ENCODE measurements at places on chromosomes 4 and X.

DNA sequence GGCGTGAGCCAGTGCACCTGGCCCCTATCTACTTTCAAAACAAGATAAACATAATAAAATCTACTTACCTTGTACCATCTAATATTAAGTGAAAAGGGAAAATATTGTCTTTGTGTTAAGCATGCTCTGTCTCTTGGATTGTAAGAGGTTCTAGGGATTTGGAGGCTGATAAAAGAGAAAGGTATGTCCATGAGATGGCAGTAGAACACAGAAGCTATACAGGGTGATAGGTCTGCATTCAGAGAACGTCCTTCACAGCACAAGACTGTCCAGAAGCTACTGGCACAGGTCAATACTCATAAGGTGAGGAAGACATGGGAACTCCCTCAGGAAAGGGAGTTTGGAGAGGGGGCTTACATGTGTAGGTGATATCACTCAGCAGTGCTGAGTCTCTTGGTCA is 135.5 kb downstream of the TMEM47 start:
- no peak for DNase-seq

GRCh38 chr4:100591161-100591876 is 73.5 kb upstream of the EMCN start:
- no peak for DNase-seq

GRCh38 chrX:102866981-102867656 is 70.0 kb upstream of the RAB40AL start:
- no peak for DNase-seq

DNA sequence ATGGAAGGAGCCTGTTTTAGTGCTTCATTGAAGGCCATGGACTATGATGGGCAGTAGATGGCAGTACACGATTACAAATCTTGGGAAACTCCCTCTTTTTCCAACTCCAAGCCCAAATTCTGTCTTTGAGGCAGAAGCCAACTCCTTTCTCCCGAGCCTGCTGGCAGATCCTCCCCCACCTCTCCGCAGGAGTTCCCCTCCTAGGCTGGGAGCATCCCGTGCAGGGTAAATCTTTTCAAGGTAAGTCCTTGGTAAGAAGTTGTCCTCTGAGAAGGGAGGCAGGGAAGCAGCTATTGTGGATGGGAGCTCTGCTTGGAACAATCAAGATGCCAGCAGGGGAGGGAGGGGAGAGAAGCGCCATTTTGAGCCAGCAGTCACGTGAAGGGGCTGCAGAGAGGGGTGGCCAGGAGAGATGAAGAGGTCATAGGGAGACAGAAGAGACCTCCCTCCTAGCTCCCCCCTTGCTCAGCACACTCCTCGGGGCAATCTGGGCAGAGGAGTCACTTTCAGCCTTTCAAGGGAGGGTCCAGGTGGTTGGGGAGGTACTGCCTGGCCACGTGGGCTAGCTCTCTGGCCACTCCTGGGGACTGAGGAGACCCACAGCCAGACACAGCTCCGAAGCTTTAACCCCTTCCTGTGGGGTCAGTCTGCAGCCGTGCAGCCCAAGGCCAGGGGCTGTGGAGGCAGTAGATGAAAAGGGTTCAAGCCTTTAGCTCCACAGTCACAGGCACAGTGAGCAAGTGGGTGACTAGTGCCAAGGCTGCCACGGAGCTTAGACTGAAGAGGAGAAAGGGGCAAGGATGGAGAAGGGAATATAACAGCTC is 9.6 kb downstream of the CC2D2A start:
- DNase-seq, result no peak

- no peak for DNase-seq
Measured at GRCh38 chrX:48702032-48702431, 5.5 kb downstream of the SUV39H1 start.

DNA sequence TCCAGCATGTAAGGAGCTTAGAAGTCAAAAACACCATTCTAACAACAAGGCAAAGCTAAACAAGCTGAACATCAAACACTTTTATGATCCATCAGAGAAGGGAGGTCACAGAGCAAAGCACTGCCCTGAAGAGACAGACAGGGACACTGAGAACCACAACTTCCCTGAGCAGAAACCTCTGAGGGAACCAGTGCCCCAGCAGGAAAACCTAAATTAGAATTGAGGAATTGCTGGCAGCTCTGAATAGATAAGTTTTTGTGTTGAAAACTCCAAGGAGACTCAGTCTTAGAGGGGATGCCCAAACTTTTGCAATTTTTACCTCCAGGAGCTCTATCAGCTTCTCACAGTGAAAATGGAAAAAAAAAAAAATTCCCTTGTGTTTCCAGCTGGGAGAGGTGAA is 83.0 kb upstream of the MAPK10 start:
- DNase-seq, result no peak

- no peak for DNase-seq
Measured at GRCh38 chr4:112726041-112726440, 89.1 kb downstream of the LARP7 start.

DNA sequence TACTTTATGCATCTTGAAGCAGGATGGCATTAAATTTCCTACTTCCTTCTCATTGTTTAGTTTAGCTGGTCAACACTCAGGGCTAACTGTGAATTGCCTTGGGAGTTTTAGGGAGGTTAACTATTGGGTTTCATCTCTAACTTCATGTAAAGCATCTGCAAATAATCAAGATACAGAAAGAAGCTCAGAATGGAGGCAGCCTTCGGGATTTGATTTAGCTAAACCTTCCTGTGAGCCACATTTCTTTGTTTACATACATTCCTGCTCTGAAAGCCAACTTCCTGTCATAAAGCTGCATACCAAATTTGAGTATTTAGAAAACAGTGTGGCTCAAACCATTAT is 131.7 kb upstream of the PCDH18 start:
- no peak for DNase-seq

GRCh38 chrX:107704587-107704986 is 71.0 kb downstream of the TSC22D3 start:
- DNase-seq, result no peak

- no peak for DNase-seq
Measured at GRCh38 chr4:26273616-26273980, 47.2 kb upstream of the RBPJ start.

- DNase-seq, result no peak
Measured at GRCh38 chrX:20654596-20655106, 387.9 kb upstream of the RPS6KA3 start.

DNA sequence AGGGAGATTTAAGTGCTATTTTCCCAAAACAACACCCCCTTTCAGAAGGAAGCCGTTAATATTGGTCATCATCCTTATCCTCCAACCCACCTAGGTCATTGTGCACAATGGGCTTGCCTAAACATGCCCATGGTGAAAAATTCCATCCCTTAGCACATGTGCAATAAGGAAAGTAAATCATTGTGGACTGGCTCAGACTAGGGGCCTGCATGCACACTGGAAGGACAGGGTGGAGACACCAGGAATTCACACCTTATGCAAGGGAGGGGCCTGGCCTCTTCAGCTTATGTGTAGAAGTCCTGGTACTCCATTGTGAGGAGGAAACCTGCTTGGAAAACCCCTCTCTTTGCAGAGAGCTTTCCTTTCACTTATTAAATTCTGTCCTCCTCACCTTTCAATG is 311.4 kb upstream of the NDST4 start:
- DNase-seq, result no peak

DNA sequence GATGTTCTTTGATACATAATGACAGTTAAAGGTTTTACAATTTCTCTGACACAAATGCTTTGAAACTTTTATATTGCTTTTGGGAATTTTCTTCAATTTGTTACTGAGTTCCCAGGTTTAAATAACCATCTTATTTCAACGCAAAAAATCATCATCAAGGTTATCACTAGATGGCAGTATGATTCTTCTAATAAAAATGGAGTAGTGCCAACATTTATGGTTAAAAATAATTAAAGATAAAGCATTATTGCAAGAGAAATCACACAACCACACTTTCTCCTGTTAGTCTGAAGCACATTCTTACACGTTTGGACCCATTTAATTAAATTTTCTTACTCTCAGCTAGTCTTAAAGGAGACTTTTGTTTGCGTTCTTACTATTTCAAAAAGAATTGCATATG is 611.3 kb upstream of the CPXCR1 start:
- no peak for DNase-seq

GRCh38 chr4:38562751-38563198 is 101.2 kb upstream of the KLF3 start:
- DNase-seq, result no peak

DNA sequence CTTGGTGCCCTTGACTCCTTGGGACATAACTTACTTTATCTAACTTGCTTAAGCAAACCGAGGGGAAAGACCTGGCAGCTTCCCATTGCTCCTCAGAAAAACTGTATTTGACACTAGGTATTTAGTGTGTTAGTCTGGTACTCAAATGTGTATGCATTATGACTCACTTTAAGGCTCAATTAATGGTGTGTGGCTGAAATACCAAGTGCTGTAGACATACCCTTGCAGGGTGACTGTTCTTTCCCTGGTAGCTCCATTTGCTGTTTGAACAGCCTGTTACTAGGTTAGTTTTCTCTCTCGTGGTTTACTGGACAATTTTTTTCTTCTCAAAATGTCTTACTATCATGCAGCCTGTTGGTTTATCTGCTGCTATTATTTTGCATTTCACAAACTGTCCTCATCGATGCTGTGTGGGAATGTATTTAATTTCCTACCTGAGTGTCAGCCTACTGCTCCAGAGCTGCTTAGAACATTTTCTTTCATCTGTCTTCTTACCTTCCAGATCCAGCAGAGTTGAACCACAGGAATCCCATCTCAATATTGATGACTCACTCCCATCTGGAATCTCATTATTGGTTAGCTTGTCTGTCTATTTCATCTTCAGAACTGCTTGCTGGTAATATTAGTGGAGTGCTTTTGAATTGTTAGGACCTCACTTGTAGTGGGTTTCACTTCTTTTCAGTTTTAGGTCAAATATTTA is 158.0 kb upstream of the FAT1 start:
- no peak for DNase-seq

DNA sequence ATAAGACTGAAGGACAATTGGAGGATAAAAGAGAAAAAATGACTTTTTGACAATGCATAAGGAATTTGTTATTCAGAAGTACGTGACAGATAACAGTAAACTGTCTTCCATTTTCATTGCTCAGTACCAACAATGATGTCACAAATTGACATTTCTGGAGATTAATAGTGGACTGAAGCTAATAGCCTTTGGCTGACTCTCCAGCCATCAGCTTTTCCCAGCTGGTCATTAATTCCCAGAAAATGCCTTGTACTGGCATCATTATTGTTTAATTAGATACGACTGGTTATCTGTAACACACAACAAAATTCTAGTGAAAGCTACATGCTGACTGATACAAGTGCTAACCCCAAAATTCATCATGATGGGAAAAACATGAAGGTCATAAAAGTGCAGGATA is 147.9 kb upstream of the FGF13 start:
- no peak for DNase-seq

- no peak for DNase-seq
Measured at GRCh38 chrX:153371256-153371655, 29.9 kb downstream of the PNMA6E start.

DNA sequence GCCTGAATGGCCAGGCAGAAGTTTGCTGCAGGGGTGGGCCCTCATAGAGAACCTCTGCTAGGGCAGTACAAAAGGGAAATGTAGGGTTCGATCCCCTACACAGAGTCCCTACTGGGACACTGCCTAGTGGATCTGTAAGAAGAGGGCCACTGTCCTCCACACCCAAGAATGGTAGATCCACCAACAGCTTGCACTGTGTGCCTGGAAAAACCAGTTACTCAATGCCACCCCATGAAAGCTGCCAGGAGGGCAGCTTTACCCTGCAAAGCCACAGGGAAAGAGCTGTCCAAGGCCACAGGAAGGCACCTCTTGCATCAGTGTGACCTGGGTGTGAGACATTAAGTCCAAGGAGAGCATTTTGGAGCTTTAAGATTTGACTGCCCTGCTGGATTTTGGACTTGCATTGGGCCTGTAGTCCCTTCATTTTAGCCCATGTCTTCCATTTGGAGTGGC is 781.6 kb downstream of the TRAM1L1 start:
- no peak for DNase-seq

DNA sequence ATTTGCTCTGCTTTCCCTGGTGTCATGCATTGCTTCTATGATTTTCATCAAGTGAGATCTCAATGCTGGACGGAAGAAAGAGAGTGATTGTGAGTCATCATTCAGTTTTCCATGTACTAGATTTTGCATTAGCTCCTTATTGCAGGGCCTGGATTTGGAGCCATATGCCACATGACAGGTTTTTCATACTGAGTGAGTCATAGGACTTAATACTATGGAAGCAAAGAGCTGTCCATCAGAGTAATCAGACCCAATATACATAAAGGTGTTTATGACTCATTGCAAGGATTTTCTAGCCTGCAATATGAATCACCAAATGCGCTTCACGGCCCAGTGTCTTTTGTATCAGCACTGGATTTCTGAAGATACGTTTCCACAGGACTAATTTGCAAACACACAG is 11.2 kb upstream of the TFDP3 start:
- DNase-seq, result no peak

DNA sequence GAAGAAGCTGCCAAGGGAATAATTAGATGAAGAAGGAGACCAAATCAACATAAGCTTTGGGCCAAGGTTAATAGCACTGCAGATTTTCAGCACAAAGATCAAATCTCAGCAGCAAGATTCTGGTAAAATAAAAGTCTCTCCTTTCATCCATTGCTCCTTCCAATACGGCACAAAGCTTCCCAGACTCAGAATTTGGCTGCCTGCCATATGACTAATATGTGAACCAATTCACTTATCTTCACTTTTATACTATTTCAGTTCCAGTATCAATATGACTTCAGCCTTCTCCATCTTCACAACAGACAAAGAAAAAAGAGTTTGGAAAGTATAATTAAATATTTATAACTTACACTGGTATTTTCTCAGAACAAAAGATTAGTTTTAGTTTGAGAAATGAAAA is 978.3 kb upstream of the GRID2 start:
- DNase-seq, result no peak

DNA sequence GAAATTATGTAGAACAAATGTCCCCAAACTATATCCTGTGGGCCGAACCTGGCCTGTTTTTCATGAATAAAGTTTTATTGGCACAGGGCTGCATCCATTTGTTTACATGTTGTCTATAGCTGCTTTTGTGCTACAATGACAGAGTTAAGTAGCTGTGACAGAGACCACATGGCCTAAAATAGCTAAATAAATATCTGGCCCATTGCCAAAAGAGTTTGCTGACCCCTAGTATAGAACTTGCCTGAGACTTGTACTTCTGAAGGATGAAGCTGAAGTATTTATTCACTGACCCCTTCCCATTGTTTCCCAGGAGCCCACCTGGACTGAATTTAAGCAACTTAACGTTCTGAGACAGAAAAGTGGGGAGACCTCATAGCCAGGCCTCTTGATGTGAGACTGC is 325.6 kb downstream of the FRMPD4 start:
- no peak for DNase-seq

- peak; percentile 79 for DNase-seq
Measured at GRCh38 chrX:56563231-56564161, at the start of gene UBQLN2. TSS of gene UBQLN2 (plus strand) at chrX:56563627. CDS start at chrX:56563874, 247 bp downstream.

DNA sequence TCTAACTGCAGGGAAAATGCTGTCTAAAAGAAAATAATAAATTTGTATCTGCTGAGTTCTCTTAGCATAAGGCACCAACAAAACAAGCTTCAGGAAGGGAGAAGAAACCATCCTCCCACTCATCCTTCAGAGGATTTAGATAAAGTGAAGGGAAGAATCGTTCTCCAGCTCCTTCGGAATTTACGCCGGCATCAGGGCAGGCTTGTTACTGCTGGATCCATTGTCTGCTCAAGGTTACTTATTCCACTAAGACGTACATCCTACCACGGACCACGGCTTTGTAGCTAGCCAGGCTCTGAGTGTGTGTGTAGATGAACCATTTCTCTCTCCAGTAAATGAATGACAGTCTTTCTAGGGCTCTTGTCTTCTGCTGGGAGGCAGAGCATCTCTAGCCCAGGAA is 60.4 kb downstream of the HAND2 start:
- no peak for DNase-seq
